Calu3 (cell line): ENCODE measurements at places on chromosomes 13 and 19.

GRCh38 chr19:33686262-33686661 is 64.5 kb downstream of the CHST8 start:
- no peaks in the 10 kb centered on the region for H3K4me1 ChIP-seq
- no peak for DNase-seq
- peaks cover 95% of the 10 kb centered on the region for H3K27me3 ChIP-seq
- no peaks in the 10 kb centered on the region for H3K36me3 ChIP-seq
- no peak overlapping the region for H3K4me3 ChIP-seq
- H3K27ac ChIP-seq: no peak overlapping the region

GRCh38 chr19:8089664-8090601 is 37.4 kb downstream of the CCL25 start:
- no peak overlapping the region for H3K4me3 ChIP-seq
- no peak for DNase-seq
- H3K4me1 ChIP-seq: no peaks in the 10 kb centered on the region

DNA sequence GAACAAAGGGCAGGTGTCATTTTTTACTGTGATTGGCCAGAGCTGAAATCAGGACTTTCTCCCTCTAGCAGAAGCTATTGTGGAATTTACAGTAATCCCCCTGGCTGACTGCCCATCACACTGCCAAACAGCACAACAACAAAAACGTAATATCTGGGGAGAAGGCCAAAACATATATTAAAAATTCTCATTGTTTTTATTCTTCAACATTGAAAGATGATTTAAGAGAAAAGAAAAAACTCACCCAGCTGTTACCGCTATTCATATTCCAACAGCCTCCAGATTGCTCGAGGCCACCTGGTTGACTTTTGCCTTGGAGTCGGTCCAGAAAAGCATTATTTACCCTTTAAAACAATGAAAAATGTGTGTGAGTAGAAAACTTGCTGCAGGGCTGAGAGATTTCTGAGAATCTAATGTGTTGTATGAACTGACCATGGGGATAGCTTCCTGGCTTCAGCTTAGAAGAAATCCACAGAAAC is 97.2 kb downstream of the EPSTI1 start:
- H3K27ac ChIP-seq: no peak overlapping the region
- no peaks in the 10 kb centered on the region for H3K36me3 ChIP-seq
- no peak for DNase-seq
- no peaks in the 10 kb centered on the region for H3K27me3 ChIP-seq
- H3K4me1 ChIP-seq: no peaks in the 10 kb centered on the region

DNA sequence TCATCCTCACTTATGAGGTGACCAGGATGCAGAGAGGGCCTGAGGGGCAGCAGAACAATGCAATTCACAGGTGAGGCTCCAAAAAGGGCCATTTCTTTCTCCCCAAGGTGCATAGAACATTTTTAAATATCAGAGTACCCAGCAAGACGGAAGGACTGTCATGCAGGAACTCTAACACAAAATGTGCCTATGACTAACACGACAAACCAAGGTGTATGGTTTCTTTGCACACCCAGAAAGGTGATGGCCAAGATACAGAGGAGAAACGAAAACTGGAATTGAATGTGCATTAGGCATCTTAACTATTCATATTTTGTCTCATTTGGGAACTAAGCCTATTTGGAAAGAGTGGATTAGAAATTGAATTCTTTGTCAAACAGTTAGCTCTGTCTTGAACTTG is 29.9 kb downstream of the SHISA2 start:
- peaks cover 70% of the 10 kb centered on the region for H3K4me1 ChIP-seq
- H3K4me3 ChIP-seq: no peak overlapping the region
- H3K27ac ChIP-seq: peak overlapping the region; percentile 66
- no peak for DNase-seq

DNA sequence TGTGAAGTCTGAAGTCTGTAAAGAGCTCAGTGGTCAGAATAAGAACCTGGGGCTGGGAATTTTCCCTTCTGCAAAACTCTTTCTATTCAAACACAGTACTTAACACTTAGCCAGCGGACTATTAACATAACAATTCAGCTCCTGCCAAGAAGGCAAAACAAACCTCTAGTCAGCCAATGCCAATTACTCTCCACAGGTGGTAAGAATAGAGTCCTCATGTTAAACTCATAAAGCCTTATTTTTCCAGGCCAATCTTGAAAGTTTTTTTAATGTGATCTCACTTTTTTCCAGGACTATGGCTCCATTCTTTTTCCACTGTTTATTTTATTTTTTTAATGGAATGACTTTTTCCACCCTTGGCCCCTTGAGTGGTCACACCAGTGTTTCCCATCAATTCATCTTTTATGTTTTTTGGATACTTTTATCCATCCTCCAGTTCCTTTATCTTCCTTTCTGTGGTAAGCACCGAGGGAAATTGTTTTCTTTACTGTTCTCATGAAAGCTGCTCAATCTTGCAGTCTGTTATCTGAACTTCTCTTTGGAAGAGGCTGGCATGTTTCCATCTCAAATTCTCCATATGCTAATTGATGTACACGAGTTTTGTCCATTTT is 217.3 kb downstream of the LHFPL6 start:
- no peaks in the 10 kb centered on the region for H3K27me3 ChIP-seq
- H3K27ac ChIP-seq: no peak overlapping the region
- DNase-seq: no peak
- H3K4me1 ChIP-seq: no peaks in the 10 kb centered on the region
- no peak overlapping the region for H3K4me3 ChIP-seq
- no peaks in the 10 kb centered on the region for H3K36me3 ChIP-seq

GRCh38 chr13:84844473-84844872 is 954.7 kb downstream of the SLITRK6 start:
- H3K4me3 ChIP-seq: no peak overlapping the region
- H3K27ac ChIP-seq: no peak overlapping the region
- H3K4me1 ChIP-seq: no peaks in the 10 kb centered on the region
- H3K27me3 ChIP-seq: no peaks in the 10 kb centered on the region

GRCh38 chr13:67013709-67014108 is 216.4 kb downstream of the PCDH9 start:
- no peaks in the 10 kb centered on the region for H3K4me1 ChIP-seq
- no peaks in the 10 kb centered on the region for H3K27me3 ChIP-seq
- H3K27ac ChIP-seq: no peak overlapping the region
- H3K4me3 ChIP-seq: no peak overlapping the region

GRCh38 chr13:79770056-79770455 is 289.1 kb downstream of the NDFIP2 start:
- H3K27ac ChIP-seq: no peak overlapping the region
- H3K4me3 ChIP-seq: no peak overlapping the region
- DNase-seq: no peak

GRCh38 chr13:18991060-18991459 is 190.6 kb downstream of the TUBA3C start:
- H3K4me1 ChIP-seq: no peaks in the 10 kb centered on the region
- DNase-seq: no peak
- H3K36me3 ChIP-seq: no peaks in the 10 kb centered on the region
- no peaks in the 10 kb centered on the region for H3K27me3 ChIP-seq

DNA sequence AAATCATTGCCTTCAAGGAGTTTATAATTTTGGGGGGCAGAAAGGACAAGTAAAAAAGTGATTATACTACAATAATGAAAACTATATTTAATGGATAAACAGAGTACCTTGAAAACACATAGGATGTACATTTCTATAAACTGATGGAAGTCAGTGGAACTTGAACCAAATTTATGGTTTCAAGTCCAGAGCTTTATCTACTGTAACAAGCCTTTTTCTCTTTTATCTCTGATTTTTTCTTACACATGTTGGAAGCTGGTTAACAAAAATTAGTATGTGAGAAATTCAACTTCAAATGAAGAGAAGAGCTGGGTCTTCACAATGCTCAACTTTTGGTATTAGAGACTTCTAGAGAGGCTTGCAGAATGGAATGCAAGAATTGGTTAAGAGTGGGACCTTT is 393.6 kb downstream of the LMO7 start:
- H3K27me3 ChIP-seq: no peaks in the 10 kb centered on the region
- H3K4me3 ChIP-seq: no peak overlapping the region
- H3K27ac ChIP-seq: no peak overlapping the region

DNA sequence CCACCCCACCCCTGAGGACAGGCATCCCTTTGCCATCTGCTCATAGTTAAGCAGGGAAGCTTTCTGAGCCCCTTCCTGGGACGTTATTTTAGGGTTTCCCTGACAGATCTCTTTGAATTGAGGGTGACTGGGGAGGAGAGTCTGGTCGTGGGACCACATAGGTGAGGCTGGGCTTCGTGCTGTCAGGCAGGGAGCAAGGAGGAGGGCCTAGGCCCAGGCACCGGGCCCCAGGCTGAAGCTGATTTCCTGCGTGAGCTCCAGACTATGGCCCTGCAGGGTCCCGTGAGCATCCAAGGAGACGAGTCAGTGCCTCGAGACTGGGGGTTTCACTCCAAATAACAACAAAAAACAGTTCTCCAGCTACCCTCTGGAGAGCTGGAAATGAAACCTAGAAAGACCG is 60.4 kb downstream of the MYO9B start:
- no peak overlapping the region for H3K4me3 ChIP-seq
- H3K36me3 ChIP-seq: peaks cover 5% of the 10 kb centered on the region
- no peak overlapping the region for H3K27ac ChIP-seq

GRCh38 chr13:24700539-24700938 is 20.3 kb downstream of the ATP12A start:
- no peak overlapping the region for H3K4me3 ChIP-seq
- H3K36me3 ChIP-seq: no peaks in the 10 kb centered on the region
- H3K4me1 ChIP-seq: no peaks in the 10 kb centered on the region
- H3K27me3 ChIP-seq: peaks cover 41% of the 10 kb centered on the region
- no peak for DNase-seq

DNA sequence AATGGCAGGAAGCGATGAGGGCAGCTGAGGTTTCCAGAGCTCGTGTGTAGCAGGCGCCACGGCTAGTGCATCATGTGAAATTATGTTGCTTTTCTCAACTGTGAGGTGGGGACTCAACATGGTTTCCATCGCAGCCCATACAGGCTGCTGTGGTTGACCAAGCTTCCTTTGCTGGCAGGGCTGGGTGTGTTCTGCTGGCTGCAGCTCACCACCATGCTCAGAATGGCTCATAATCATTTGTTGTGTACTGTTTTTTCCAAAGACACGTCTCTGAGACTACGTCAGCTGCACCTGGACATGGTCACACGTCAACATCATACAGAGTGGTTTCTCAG is 16.1 kb upstream of the RASA3 start:
- H3K4me3 ChIP-seq: no peak overlapping the region
- no peaks in the 10 kb centered on the region for H3K4me1 ChIP-seq
- H3K27ac ChIP-seq: no peak overlapping the region
- H3K27me3 ChIP-seq: peaks cover 4% of the 10 kb centered on the region
- DNase-seq: no peak
- no peaks in the 10 kb centered on the region for H3K36me3 ChIP-seq

DNA sequence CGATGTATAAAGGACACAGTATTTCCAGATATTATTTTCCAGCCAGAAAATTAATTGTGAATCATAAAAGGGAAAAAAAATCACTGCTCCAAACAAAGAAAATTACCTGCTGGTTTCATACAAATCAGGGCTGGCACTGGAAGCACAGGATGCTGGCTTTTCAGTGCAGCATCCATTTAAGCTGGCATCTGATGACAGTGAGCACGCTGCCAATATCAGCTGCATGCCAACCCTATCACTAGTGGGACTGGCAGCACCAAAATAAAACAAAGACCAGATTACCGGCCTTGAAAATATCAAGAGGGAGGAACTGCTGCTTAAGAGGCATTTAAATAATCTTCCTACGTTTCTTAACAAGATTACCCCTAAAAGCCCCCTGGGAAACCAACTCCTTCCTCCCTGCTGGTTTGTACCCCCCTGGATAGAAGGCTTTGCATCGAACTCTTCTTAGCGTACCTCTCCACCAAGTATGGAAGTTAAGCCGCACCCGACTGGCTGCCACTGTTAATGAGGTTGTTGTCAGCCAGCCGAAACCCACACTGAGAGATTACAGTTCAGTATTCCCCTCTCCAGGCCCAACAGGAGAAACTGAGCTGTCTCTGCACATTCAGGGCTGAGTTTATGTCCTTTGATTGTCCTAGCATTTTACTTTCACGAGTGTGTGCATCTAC is 257.8 kb downstream of the EFNB2 start:
- no peak overlapping the region for H3K4me3 ChIP-seq
- no peak overlapping the region for H3K27ac ChIP-seq
- no peaks in the 10 kb centered on the region for H3K36me3 ChIP-seq

GRCh38 chr19:1028062-1028926 is 1.9 kb downstream of the CNN2 start:
- no peaks in the 10 kb centered on the region for H3K4me1 ChIP-seq
- H3K4me3 ChIP-seq: peak overlapping the region; percentile 81
- peak; percentile 59 for DNase-seq
- H3K27me3 ChIP-seq: no peaks in the 10 kb centered on the region

DNA sequence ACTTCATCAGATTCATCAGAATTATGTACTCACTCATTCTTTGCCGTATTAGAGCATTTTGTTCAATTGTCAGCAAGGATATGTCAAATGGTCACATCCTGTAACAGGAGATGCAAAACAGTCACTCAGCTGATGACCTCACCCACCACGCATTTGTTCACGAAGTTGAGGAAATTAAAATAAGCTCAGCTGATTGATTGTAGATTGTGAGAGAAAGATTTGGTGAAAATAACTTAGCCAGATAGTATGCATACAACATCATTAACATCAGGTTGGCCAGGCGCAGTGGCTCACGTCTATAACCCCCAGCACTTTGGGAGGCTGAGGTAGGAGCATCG is 22.6 kb upstream of the CDC16 start:
- H3K36me3 ChIP-seq: no peaks in the 10 kb centered on the region
- H3K27ac ChIP-seq: no peak overlapping the region
- H3K4me3 ChIP-seq: no peak overlapping the region
- no peaks in the 10 kb centered on the region for H3K4me1 ChIP-seq
- DNase-seq: no peak

GRCh38 chr13:23844132-23844531 is 45.1 kb downstream of the MIPEP start:
- H3K4me1 ChIP-seq: no peaks in the 10 kb centered on the region
- H3K4me3 ChIP-seq: no peak overlapping the region
- DNase-seq: no peak
- no peaks in the 10 kb centered on the region for H3K36me3 ChIP-seq
- no peak overlapping the region for H3K27ac ChIP-seq
- no peaks in the 10 kb centered on the region for H3K27me3 ChIP-seq

- H3K27ac ChIP-seq: no peak overlapping the region
- H3K36me3 ChIP-seq: no peaks in the 10 kb centered on the region
- H3K4me1 ChIP-seq: no peaks in the 10 kb centered on the region
- H3K4me3 ChIP-seq: no peak overlapping the region
- H3K27me3 ChIP-seq: no peaks in the 10 kb centered on the region
- no peak for DNase-seq
Measured at GRCh38 chr13:111914241-111915103, 152.5 kb upstream of the SOX1 start.

DNA sequence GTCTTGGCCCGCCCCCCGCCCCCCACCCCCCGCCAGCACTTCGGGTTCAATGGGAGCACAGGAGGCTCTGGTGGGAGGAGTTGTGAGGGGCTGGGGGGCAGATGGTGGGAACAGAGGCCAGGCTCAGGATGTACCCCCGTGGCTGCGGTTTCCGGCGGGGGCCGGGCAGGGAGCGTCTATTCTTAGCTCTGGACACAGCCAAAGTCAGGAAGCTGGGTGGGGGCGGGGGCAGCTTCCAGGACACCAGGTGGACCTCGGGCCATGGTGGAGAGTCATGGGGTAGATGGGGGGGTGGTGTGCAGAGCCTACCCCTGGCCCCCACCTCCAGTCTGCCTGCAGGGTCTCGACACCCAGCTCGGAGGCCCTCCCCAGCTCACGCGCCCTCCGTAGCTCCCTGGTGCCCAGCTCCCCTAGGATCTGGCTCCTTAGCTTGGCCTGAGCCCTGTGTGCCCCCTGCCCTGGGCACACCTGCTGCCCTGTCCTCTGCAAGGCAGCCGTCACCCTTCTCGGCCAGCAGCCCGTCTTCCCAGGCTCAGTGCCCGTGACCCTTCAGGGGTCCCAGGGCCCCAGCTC is 2.2 kb upstream of the TBXA2R start:
- DNase-seq: no peak
- H3K27me3 ChIP-seq: no peaks in the 10 kb centered on the region
- no peak overlapping the region for H3K27ac ChIP-seq
